H1 (cell line): ENCODE measurements at places on chromosomes 4 and X.
A peak's percentile ranks its signal among the peaks of the same experiment; 100 is the strongest.

DNA sequence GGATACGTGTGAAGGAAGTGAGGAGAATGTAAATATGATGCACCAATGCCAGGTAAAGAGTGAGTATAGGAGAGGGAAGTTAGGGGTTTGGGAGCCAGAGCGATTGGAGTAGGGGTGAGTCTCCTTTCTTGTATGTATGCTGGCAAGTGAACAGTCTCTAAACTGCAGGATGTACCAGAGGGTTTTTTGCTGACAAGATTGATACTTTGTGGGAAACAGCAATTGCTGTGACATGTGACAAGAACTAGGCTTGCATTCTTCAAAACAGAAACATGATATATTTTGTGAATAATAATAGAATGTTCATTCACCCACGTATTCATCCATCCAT, 706 bp downstream of the CHIC1 start:
- H3K27me3 ChIP-seq, result no peaks in the 10 kb centered on the region
- peaks cover 4% of the 10 kb centered on the region; the same call in 1 of the 2 replicates for H3K36me3 ChIP-seq
- peak overlapping the region; percentile 77; the same call in 1 of the 2 replicates for H3K27ac ChIP-seq
- no peak for DNase-seq
- peak overlapping the region; percentile 70 for H3K4me3 ChIP-seq

GRCh38 chr4:104763554-104764222, 269.0 kb upstream of the CXXC4 start:
- H3K27me3 ChIP-seq, result no peaks in the 10 kb centered on the region
- no peak overlapping the region for H3K4me3 ChIP-seq
- DNase-seq, result no peak
- H3K4me1 ChIP-seq, result no peaks in the 10 kb centered on the region
- H3K27ac ChIP-seq, result no peak overlapping the region
- no peaks in the 10 kb centered on the region for H3K36me3 ChIP-seq

GRCh38 chrX:105553118-105553517, 269.2 kb upstream of the NRK start:
- H3K4me1 ChIP-seq, result no peaks in the 10 kb centered on the region
- no peaks in the 10 kb centered on the region for H3K27me3 ChIP-seq
- no peaks in the 10 kb centered on the region for H3K36me3 ChIP-seq
- H3K27ac ChIP-seq, result no peak overlapping the region
- no peak overlapping the region for H3K4me3 ChIP-seq

DNA sequence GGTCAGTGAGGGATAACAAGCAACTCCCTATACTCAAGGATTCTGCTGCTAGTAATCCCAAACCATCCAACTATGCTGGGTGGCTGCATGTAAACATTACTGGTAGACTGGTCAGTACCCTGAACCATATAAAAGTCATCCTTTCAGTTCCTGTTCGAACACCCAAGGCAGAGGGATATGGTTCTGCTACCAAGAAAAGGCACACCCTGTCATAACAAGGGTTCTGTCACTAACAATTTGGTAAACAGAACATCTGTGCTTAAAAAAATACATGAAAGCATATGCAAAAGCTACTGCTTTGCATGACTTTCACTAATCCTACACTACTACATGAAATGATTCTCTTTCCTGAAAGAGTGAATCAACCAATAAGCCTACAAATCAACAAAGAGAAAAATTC, 76.8 kb upstream of the MCF2 start:
- H3K27ac ChIP-seq, result no peak overlapping the region
- H3K4me3 ChIP-seq, result no peak overlapping the region
- no peaks in the 10 kb centered on the region for H3K27me3 ChIP-seq
- H3K36me3 ChIP-seq, result peaks cover 6% of the 10 kb centered on the region; the same call in 1 of the 2 replicates
- no peaks in the 10 kb centered on the region for H3K4me1 ChIP-seq
- DNase-seq, result no peak

GRCh38 chr4:183675625-183676024, 16.5 kb downstream of the TRAPPC11 start:
- H3K27ac ChIP-seq, result no peak overlapping the region
- DNase-seq, result no peak
- no peaks in the 10 kb centered on the region for H3K4me1 ChIP-seq
- no peak overlapping the region for H3K4me3 ChIP-seq

- H3K4me3 ChIP-seq, result no peak overlapping the region
- no peaks in the 10 kb centered on the region for H3K27me3 ChIP-seq
- no peak for DNase-seq
- H3K4me1 ChIP-seq, result no peaks in the 10 kb centered on the region
- H3K27ac ChIP-seq, result no peak overlapping the region
Observed at GRCh38 chr4:30866907-30867306, 146.7 kb downstream of the PCDH7 start.

GRCh38 chrX:146973283-146973682, 158.7 kb upstream of the CXorf51A start:
- DNase-seq, result no peak
- no peaks in the 10 kb centered on the region for H3K4me1 ChIP-seq
- H3K4me3 ChIP-seq, result no peak overlapping the region
- H3K27me3 ChIP-seq, result no peaks in the 10 kb centered on the region

- no peaks in the 10 kb centered on the region for H3K27me3 ChIP-seq
- H3K4me3 ChIP-seq, result no peak overlapping the region
- H3K36me3 ChIP-seq, result no peaks in the 10 kb centered on the region
- no peak overlapping the region for H3K27ac ChIP-seq
Observed at GRCh38 chr4:178068136-178068535, 625.9 kb upstream of the AGA start.

GRCh38 chrX:95791876-95792275, 892.8 kb upstream of the DIAPH2 start:
- H3K27me3 ChIP-seq, result no peaks in the 10 kb centered on the region
- H3K27ac ChIP-seq, result no peak overlapping the region
- no peaks in the 10 kb centered on the region for H3K36me3 ChIP-seq
- no peaks in the 10 kb centered on the region for H3K4me1 ChIP-seq
- no peak for DNase-seq

- H3K4me1 ChIP-seq, result no peaks in the 10 kb centered on the region
- no peaks in the 10 kb centered on the region for H3K27me3 ChIP-seq
- no peak overlapping the region for H3K27ac ChIP-seq
- DNase-seq, result no peak
- no peak overlapping the region for H3K4me3 ChIP-seq
Observed at GRCh38 chr4:80500613-80501012, 165.1 kb downstream of the CFAP299 start.

DNA sequence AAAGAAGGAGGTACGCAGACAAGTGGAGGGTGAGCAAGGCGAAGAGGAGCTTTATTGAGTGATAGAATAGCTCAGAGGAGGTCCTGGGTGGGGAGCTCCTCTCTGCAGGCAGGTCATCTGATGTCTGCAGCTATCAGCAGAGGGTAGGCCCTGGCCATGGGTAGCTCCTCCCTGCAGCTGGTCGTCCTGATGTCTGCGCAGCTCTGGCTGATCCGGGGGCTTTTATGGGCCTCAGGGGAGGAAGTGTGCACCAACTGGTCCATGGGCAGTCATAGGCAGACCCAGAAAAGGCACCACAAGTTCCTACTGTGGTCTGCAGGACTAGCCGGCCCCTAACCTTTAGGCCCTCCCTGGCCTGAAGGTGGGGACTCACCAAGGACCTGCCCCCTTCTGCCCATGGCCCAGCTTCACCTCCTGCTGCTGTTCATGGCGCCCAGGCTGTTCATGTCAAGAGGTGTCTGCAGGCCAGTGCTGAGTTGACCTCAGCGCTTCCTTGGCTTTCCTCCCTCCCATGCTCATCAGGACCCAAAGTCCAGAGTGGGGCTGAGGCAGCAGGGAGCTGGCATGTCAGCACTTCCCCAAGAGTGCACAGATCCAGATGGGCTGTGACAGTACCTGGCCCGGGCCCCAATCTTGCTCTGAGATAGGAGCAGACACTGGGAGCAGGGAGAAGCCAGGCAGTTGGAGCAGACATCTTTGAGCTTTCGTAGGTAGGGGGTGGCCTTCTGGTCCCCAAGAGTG, 46.1 kb downstream of the ARAP2 start:
- no peak for DNase-seq
- no peak overlapping the region for H3K4me3 ChIP-seq
- no peaks in the 10 kb centered on the region for H3K27me3 ChIP-seq
- no peaks in the 10 kb centered on the region for H3K36me3 ChIP-seq
- H3K27ac ChIP-seq, result no peak overlapping the region
- H3K4me1 ChIP-seq, result no peaks in the 10 kb centered on the region
